ENCODE measurements at places on chromosomes 11 and 22.

GRCh38 chr11:17392872-17393271, 4.4 kb upstream of the KCNJ11 start:
- no peak for DNase-seq

DNA sequence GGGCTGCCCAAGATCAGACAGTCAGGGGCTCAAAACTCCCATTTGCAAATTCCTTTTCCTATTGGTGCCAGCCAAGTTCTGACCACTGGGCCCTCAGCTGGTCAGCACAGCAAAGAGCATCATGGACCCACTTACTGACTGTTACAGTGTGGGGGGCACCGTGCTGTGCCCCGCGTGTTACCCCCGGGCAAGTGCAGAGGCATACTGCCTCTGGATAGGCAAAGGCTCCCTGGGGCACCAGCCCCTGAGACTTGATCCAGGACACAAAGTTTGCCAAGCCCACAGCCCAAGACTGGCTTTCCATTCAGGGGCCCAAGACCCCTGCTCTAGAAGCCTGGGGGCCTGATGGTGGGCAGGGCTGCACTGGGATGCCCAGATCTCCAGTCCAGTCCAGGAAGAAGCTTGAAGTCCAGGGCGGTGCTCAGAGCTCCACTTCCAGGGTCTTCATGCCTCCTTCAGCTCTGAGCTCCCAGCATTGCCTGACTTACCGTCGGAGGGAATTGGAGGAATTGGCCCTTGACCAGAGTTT, 6.6 kb downstream of the LRRC32 start:
- DNase-seq: no peak

- peak; percentile 60 for DNase-seq
Observed at GRCh38 chr11:65047581-65048422, 6.8 kb downstream of the SAC3D1 start.

DNA sequence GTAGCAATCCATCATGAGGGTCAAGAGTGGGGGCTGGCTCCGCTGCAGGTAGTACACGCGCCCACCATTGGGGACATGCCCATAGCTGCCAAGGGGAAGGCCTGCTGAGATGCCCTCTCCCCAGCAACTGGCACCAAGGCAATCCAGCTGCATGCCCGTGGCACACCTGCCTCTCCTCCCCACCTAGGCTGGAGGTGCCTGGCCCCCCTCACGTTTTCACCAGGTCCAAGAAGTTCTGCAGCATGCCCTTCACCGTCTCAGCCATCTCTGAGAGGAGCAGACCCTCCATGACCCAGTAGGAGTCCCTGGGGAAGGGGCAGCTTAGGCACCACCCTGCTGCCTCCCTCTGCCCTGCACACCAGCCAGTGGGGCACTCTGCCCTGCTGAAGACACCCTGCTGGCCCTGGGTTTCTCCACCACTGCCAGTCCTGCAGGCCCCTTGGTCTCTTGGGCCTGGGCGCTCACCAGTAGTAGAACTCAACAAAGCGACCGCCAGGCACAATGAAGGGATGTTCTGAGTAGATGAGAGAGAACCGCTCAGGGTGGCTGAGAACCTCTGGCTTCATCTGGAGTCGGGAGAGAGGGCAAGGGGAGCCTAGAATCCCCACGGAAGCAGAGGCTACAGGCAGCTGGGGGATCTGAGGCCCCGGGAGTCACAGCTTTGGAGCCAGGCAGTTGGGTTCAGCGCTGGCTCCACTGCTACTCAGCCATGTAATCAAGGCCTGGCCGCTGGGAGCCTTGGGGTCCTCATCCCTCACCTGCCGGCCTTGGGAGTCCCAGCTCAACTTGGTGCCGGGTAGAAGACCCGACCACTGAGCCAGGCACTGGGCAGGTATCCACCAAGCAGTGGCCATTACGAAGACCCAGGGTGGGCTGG, 17.8 kb downstream of the TREH start:
- DNase-seq: no peak

- peak; percentile 76 for DNase-seq
Observed at GRCh38 chr11:121426476-121427399, 25.4 kb upstream of the SORL1 start.

DNA sequence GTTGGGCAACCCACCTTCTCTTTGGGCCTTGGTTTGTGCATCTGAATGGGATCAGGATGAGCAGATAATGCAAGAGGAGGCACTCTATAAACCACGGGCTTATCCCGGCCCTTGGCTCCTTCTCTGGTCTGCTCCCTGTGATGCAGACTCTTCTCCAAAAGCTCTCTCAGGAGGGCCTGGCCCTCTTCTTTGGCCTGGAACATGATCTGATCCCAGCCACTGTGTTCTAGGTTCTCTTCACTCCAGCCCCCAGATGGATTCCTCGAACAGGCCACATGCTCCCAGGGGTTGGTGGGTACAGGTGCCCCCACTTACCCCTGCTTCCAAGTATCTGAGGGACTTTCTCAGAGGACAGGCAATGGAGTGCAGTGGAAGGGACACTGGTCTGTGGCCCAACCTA, 8.7 kb upstream of the UCP3 start:
- no peak for DNase-seq

GRCh38 chr11:134207538-134208239, 16.1 kb downstream of the NCAPD3 start:
- DNase-seq: peak; percentile 74

GRCh38 chr11:45076761-45077160, 69.7 kb upstream of the PRDM11 start:
- no peak for DNase-seq
